ENCODE measurements at places on chromosomes 13 and 19.

DNA sequence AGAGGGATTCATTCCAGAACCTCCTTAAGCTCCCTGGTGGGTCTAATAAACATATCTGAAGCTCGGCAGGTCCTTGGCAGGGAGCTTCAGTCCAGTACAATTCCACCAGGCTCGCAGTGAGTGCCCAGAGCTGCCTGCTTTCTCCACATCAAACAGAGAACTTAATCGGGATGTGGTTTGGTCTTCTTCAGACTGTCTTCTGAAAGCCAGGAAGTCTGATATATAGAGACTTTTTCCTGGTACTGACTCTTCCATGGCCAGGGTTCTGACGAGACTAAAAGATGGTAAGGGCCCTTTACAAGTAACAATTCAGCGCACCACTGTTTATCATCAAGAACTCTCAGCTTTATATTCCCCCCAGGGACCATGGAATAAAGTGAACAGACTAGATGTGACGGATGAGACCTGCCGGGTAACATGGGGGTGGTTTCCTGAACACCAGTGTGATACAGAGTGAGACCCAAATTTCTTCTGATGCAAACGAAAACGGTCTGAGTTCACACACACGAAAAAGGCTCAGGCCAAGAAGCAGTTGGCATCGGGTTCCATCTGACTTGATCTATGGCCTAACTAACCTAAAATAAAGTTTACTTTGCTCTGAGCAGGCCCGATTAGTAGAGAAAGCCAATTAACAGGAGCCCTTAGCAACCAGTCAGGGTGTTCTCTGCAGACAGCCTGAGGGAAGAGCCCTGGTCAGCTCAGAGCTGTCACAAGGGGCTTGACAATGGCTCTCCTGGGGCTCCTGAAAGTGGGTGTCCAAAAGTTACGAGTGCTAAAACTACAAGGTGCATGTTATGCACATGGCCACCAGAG is 29.0 kb downstream of the RANBP3 start:
- peak; percentile 17 for DNase-seq

DNA sequence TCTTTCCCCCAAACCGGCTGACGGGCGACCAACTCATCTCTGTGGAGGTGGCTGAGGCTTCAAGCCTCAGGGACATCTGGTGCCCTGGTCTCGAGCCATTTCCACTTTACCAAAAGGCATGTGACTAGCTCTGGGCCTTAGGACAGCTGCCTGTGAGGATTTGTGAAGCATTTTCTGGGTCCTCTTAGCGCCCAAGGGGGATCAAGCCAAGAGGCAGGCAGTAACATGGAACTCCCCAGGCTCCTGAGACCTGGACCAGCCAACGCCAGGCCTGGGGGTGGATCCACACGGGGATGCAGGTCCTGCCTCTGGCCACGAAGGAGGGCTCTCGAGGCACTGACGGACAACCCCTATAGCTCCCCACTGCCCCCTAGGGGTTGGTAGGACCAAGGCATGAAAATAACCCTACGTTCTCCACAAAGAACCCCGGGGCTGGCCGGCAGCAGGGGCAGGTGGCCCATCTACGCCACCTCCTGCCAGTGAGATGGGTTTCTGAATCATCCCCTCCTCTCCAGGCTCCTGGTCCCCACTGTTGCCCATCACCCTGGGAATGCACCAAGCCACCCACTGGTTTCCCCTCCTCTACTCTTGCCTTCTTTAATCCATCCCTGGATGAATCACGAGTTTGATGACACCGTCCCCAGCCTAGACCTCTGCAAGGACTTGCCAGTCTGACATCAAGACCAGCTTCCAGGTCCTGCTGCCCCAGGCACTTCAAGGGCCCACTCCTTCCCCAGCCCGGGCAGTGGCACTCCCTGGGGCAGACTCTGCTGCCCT is 7.0 kb upstream of the MYDGF start:
- DNase-seq = peak; percentile 28

GRCh38 chr19:33885236-33885635 is 88.6 kb downstream of the KCTD15 start:
- DNase-seq = no peak

DNA sequence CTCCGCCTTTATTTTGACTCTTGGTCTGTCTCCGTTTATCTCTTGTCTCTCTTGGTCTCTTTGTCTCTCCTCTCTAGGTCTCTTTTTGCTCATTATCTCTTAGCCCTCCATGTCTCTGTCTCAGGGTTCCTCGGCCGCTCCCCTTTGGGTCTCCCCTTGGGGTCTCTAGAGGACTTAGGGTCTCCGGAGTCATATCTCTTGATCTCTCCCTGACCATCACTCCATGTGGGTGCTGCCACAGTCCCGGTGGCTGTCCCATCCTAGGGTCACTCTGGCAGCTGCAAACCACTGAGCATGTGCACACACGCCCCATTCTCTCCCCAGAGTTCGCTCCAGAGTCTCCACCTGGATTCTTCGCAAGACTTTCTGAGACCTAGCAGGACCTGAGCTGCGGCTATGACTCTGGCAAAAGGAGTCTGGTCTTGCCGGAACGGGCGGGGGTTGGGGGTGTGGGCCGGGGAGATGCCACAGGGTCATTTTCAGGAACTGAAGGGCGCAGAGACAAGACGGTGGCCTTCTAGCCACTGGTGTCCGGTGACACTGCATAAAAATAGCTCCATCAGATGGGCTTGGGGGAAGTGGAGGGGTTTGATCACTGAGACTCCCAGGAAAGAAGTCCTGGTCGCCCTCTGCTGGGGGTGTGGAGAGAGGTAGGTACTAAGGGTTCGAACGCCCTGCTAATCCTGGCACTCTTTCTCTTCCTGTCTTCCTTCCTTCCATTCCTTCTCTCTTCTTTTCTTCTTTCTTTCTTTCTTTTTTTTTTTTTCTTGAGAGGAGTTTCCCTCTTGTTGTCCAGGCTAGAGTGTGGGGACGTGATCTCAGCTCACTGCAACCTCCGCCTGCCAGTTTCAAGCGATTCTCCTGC is 1.2 kb upstream of the KCNA7 start:
- DNase-seq = no peak

DNA sequence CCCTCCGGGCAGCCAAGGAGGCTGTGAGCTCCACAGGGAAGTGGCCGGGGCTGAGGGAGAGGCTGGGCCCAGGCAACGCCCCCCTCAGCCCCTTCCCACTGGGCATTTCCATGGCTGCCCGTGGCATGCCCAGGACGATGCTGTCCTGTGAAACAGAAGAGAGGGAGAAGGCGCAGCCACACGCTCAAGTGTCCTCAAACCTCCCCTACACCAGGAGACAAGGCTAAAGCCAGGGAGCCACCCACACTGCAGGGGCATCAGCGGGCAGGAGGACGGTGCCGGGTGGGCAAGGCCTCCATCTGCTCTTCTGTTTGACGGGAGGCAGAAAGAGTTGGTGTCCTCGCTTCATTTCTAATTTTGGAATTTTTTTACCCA is 14.2 kb upstream of the PROZ start:
- no peak for DNase-seq

- DNase-seq = no peak
These were observed 19.6 kb downstream of the ALG5 start for GRCh38 chr13:36979361-36980050.

- DNase-seq = peak; percentile 69
These were observed 39.6 kb downstream of the SHISA2 start for GRCh38 chr13:26011996-26012821.

DNA sequence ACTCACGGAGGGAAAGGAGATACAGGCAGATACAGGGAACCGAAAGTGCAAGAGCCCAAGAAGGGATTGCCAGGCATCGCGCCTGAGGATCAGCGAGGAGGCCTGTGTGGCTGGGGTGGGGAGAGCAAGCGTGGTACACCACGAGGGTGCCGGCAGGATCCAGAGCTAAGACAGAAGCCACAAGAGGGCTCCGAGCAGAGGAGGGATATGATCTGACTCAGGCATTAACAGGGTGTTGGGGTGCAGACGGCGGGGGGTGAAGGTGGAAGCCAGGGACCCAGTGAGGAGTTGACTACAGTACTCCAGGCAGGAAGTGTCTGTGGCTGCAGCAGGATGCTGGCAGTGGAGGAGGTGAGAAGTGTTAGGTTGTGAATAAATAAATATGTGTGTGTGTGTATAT is 5.4 kb upstream of the PPP1R37 start:
- peak; percentile 38 for DNase-seq

DNA sequence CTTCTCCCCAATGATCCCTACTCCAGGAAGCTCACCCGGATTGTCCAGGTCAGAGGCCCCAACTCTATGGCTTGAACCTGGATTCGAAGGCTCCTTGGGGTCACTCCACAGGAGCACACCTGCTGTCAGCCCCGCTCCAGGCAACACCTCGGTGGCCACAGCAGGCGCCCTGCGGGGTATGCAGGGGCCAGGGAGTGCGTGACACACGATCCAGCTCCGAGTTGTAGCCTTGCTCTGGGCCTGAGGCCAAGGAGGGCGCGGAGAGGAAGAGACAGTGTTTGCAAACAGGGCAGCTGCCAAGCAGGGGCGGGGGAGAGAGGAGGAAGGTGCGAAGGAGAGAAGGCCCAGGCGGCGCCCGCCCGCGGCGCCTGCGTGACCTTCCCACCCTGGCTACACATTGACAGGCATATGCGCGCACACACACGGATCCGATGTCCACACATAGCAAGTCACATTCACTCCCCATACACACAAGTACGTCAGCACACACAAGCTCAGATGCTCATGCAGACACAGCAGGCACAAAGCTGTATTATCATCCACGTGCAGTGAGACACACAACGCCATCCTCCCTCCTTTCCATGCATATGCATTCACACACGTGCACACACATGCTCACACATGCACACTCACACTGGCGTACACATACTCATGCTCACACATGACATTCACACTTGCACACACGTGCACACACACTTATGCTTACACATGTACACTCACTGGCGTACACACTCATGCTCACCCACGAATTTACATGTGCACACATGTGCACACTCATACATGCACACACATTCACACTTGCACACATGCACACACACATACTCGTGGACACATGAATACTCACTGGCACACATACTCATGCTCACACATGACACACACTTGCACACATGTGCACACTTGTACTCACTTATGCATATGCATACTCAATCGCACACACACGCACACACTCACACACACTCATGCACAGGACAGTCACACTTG is 10.4 kb downstream of the SBK2 start:
- no peak for DNase-seq

GRCh38 chr19:12035220-12036172 is at the start of gene ZNF433:
Gene ZNF433 (minus strand): TSS chr19:12035679. CDS start chr19:12035539, 140 bp downstream.
- peak; percentile 48 for DNase-seq

- no peak for DNase-seq
These were observed 704.6 kb upstream of the PCDH9 start for GRCh38 chr13:67934617-67935330.

DNA sequence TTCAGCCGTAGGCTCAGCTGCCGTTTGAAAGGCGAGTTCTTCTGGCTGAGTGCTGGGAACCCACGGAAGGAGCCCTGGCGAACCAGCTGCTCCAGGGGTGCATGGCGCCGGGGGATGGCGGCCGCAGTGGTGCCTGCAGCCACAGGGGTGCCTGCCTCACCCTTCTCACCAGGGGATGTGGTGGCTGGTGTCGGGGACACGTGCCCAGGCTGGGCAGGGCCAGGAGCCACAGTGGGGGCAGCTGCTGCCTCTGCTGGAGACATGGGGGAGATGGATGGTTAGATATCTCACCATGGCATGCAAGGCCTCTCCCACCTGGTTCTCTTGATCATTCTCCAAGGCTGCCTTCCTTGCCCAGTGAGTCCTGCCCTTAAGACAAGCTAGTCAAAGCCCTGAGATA is 17.1 kb downstream of the NUMBL start:
- DNase-seq = no peak

GRCh38 chr19:54100561-54100960 is at the start of gene OSCAR:
Gene OSCAR (minus strand): TSS chr19:54100803. CDS start chr19:54100792, 11 bp downstream.
- DNase-seq = no peak

DNA sequence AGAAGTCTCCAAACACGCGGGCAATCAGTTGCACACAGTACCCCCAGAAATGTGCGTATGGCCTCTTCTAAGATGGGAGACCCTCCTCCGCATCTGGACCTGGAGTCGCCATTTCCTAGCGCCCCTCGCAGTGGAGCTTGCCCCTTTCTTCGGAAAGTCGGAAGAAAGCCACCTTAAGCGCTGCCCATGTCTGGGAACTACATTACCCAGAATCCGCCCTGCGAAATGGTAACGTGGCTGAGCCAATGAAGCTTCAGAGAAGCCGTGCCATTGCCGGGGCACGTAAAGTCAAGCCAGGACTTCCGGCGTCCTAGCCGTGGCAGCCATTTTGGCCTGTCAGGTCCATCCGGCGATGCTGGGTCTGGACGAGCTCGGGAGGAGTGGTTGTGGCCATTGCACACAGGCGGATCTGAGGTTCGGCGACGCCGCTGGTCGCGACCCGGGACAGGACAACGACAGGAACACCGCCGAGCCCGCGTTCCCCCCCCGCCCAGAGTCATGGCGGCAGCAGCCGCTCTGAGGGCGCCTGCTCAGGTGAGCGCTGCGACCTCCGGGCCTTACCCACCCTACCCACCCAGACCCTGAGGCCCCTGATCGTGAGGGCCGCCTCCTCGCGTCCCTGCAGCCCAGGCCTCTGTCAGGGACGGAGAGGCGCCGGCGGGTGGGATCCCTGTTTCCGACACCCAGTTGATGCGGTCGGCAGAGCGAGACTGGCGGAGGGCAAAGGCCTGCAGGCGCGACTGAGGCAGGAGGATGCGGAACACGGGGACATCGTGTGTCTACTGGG is at the start of gene ZNF586:
Gene ZNF586 (plus strand): TSS at position 332 of the 787 bp plus-strand sequence. CDS start 167 bp downstream, at position 499.
- peak; percentile 80 for DNase-seq

DNA sequence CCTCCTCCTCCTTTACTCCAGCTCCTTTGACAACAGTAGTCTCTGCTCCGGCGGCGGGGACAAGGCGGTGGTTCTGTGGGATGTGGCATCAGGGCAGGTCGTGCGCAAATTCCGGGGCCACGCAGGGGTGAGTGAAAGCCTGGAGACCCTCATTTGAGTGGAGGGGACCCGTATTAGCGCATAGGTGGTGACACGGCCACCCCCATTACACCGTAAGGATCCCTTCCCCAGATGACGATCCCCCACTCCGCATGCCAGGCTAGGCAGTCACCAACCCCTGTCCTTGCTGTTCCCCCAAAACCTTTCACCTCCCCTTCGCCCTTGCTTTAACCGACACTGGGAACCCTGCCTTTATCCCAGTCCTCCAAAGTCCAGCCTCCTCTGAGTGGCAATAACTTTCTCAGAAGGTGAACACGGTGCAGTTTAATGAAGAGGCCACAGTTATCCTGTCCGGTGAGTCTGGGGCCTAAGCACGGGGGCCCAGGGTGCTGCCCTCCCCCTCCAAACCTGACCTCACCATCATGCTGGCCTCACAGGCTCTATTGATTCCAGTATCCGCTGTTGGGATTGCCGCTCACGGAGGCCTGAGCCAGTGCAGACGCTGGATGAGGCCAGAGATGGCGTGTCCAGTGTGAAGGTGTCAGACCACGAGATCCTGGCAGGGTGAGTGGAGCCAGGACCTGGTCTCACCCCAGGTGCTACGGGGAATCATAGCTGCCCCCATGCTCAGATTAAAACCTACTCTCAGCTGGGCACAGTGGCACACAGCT is 3.7 kb downstream of the WDR83 start:
- DNase-seq = no peak

DNA sequence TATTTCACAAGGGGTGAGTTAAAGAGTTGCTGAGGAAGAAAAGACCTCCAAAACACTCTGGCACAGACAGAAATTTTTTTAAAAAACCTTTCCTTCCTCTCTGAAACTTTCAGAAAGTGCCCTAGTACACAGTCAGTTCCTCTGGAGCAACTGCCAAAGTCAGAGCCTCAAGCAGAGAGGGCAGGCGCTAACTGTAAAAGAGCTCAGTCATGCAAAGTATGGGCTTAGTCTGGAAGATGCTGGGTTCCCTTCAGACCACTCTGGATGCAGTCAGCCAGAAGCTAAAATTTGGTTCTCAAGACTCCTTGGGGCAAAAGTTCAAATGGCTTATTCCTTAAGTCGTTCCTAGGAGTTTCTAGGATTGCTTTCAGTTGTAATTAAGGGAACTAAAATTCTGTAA is 671.6 kb downstream of the PCDH9 start:
- no peak for DNase-seq

Measured in activated CD4-positive, alpha-beta T cell treated with anti-CD3 and anti-CD28 coated beads for 4 hours (primary cell).